ENCODE measurements at places on chromosomes 11 and 22. TPM values are rescaled to one million over a fixed set of nuclear protein-coding genes. Genes with fewer than 3 reads are reported as not detected.

OR2D2 gene
- total RNA-seq, result not detected

SCGB1A1 gene
- total RNA-seq, result not detected

TLCD5 gene
- 10.9 TPM for total RNA-seq

GRM5 gene
- not detected for total RNA-seq

OR8D4 gene
- not detected for total RNA-seq

GUCY1A2 gene
- total RNA-seq, result 13.2 TPM

CHCHD10 gene
- total RNA-seq, result 1,163 TPM

TBX10 gene
- not detected for total RNA-seq

- H3K27me3 ChIP-seq, result no peaks in the 10 kb centered on the region
- H3K4me3 ChIP-seq, result no peak overlapping the region
- no peak overlapping the region for H3K27ac ChIP-seq
- no peaks in the 10 kb centered on the region for H3K36me3 ChIP-seq
- no peaks in the 10 kb centered on the region for H3K4me1 ChIP-seq
- no peak for DNase-seq
Measured at GRCh38 chr11:58771458-58771855, 39.7 kb upstream of the GLYAT start.

DNA sequence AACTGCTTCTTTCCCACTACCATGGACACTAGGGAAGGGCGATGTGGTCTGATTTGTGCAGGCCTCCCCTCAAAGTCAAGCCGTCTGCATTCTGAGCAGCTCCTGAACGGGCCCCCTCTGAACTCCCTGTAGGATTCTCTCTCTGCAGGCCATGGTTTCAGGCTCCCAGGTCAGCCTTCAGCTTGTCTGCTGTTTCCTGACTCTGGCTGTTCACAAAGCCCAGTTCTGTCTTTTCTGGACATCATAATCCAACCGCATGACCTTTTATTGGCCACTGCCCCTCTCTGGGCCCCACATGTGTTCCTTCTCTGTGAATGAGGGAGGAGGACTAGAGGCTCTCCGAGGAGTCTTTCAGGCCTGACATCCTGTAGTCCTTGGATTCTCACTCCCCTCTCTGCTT, 161.0 kb downstream of the FEZ1 start:
- H3K27ac ChIP-seq, result no peak overlapping the region
- peaks cover 17% of the 10 kb centered on the region for H3K4me1 ChIP-seq
- H3K4me3 ChIP-seq, result no peak overlapping the region
- no peak for DNase-seq

DNA sequence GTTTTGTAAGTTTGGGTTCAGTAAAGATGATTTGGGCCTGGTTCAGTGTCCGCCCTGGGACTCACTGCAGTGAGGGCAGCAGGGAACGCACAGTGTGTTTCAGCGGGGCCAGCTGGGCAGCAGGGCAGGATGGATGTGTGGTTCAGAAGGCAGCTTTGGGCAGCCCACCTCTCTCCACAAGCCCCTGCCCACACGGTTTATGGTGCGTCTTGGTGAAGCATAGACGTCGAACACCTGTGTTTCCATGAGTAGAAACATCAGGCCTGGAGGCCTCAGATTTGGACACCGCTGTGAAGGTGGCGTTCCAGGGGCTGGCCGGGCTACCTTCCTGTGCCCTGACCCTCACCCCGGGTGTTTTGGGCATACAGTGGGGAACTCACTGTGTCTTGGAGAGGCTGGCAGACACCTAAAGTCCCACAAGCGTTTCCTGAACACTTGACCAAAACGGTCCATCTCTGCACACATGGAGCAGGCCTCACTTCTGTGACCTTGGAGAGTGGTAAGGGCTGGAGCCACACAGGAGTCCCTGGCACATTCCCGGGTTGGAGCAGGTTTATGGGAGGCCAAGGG, 59.0 kb downstream of the ST14 start:
- no peak for DNase-seq
- no peaks in the 10 kb centered on the region for H3K4me1 ChIP-seq
- H3K4me3 ChIP-seq, result no peak overlapping the region
- no peak overlapping the region for H3K27ac ChIP-seq
- no peaks in the 10 kb centered on the region for H3K36me3 ChIP-seq

DNA sequence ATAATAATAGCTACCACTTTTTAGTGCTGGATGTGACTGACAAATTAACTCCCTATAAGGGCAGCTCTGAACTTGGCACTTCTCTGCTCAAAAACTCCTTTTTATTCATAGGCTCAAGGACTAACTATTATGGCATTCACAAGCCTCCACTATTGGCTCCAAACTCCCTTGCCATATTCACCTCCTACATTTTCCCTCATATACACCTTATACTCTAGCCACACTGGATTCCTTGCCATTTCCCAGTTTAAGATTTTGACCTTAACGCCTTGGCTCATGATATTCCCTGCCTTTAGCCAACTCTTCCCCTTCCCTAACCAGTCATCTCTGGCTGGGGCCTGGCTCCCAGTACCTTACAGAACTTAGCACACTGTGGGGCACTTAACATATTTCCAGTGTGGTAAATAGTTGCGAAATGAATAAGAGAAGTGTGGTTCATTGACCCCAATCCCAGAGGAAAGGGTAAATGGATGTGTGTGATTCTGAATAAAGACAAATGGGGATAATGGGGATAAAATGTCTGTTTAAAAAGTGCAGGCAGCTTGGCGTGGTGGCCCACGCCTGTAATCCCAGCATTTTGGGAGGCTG, 40.0 kb upstream of the SORL1 start:
- no peak for DNase-seq
- no peaks in the 10 kb centered on the region for H3K27me3 ChIP-seq
- no peak overlapping the region for H3K4me3 ChIP-seq
- no peak overlapping the region for H3K27ac ChIP-seq
- H3K36me3 ChIP-seq, result no peaks in the 10 kb centered on the region

- no peaks in the 10 kb centered on the region for H3K4me1 ChIP-seq
- peak overlapping the region; percentile 49 for H3K27ac ChIP-seq
- no peak overlapping the region for H3K4me3 ChIP-seq
- H3K36me3 ChIP-seq, result peaks cover 28% of the 10 kb centered on the region
- no peaks in the 10 kb centered on the region for H3K27me3 ChIP-seq
- DNase-seq, result peak; percentile 43
Measured at GRCh38 chr22:29128891-29129807, 56.3 kb downstream of the KREMEN1 start.

GRCh38 chr11:65897020-65897471, 3.1 kb downstream of the FOSL1 start:
- H3K27me3 ChIP-seq, result no peaks in the 10 kb centered on the region
- H3K4me3 ChIP-seq, result no peak overlapping the region
- no peak overlapping the region for H3K27ac ChIP-seq
- DNase-seq, result no peak
- H3K36me3 ChIP-seq, result no peaks in the 10 kb centered on the region
- peaks cover 34% of the 10 kb centered on the region for H3K4me1 ChIP-seq

DNA sequence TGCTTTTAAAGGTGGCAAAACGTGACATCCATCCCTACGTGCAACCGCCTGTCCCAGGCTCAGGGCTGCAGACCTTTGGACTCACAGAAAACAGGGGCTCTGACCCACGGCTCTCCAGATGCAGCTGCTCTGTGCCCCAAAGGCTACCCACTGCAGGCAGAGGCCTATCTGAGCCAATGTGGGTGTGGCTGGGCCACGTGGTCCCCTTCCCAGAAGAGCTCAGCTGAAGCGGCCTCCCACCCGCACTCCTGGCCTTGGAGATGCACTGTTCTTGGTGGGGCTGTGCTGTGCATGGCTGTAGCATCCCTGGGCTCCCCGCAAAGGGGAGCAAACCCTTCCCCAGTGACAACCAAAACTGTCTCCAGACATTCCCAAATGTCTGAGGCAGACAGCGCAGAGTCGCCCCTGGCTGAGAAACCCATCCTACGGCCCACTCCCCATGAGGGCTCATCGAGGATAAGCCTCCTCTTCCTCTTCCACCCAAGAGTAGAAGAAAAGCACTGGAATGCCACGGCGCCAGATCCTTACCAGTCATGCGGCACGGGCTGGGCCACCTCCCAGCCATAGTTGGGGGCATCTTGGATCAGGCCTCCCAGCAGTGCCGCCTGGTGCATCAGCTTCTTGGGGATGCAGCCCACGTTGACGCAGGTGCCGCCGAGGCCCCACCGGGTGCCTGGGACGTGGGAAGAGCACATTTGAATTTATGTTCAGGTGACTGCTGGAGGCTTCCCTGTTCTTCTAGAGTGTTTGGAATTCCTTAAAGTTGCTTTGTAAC, 23.1 kb upstream of the COMT start:
- peaks cover 54% of the 10 kb centered on the region for H3K36me3 ChIP-seq
- H3K4me3 ChIP-seq, result no peak overlapping the region
- H3K27me3 ChIP-seq, result no peaks in the 10 kb centered on the region
- H3K4me1 ChIP-seq, result no peaks in the 10 kb centered on the region
- no peak for DNase-seq

- no peak overlapping the region for H3K27ac ChIP-seq
- no peak overlapping the region for H3K4me3 ChIP-seq
- no peaks in the 10 kb centered on the region for H3K4me1 ChIP-seq
- H3K27me3 ChIP-seq, result no peaks in the 10 kb centered on the region
- DNase-seq, result no peak
Measured at GRCh38 chr11:129989149-129989813, 13.4 kb downstream of the PRDM10 start.

- peaks cover 40% of the 10 kb centered on the region for H3K36me3 ChIP-seq
- no peak for DNase-seq
- H3K4me1 ChIP-seq, result peaks cover 22% of the 10 kb centered on the region
- no peak overlapping the region for H3K4me3 ChIP-seq
Measured at GRCh38 chr22:27986937-27987336, 67.9 kb upstream of the PITPNB start.

DNA sequence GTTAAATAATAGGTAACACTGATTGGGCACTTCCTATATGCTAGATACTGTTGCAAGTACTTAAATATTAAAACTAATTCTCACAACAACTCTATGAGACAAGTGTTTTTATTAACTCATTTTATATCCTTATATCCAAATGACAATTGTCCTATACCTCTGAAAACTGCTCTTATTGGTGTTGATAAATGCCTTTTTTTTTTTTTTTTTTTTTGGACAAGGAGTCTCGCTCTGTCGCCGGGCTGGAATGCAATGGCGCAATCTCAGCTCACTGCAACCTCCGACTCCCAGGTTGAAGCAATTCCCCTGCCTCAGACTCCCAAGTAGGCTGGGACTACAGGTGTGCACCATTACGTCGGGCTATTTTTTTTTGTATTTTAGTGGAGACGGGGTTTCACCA, 41.6 kb downstream of the MRTFA start:
- no peaks in the 10 kb centered on the region for H3K36me3 ChIP-seq
- H3K27ac ChIP-seq, result no peak overlapping the region
- no peak overlapping the region for H3K4me3 ChIP-seq

DNA sequence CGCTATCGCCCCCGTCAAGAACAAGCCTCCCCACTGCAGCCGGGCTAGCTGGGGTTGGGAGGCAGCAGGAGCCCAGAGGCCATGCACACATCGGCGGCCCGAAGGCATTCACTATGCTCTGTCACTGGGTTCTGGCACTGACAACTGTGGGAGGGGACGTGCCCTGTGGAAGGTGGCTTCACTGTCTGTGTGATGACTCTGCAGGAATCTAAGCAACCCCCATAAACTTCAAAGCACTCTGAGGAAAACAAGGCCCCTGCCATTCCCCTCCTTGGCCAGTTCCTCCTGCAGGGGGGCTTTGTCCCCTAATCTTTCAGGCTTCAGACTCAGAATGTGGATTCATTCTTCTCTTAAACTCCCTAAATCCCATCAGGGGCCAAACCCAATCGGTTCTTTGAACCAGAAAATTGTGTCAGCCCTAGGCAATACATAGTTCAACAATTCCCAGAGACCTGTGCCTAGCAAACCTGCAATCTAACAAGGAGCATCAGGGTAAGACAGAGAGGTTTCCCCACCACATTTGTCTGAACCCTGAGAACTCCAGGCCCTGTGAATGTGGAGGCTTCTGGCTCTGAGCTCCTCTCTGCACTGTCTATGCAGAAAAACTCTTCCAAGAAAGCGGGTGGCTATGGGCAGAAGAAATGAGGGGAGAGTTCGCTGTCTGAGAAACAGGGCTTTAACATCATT, 1477.2 kb downstream of the TBC1D22A start:
- H3K4me3 ChIP-seq, result no peak overlapping the region
- H3K4me1 ChIP-seq, result no peaks in the 10 kb centered on the region
- peaks cover 9% of the 10 kb centered on the region for H3K27me3 ChIP-seq

Measured in heart left ventricle (tissue), 16 donors.